ENCODE measurements at places on chromosomes 2 and 18.

- peak; percentile 14 for DNase-seq
These were observed 507.9 kb upstream of the CDH2 start for GRCh38 chr18:28684746-28685355.

DNA sequence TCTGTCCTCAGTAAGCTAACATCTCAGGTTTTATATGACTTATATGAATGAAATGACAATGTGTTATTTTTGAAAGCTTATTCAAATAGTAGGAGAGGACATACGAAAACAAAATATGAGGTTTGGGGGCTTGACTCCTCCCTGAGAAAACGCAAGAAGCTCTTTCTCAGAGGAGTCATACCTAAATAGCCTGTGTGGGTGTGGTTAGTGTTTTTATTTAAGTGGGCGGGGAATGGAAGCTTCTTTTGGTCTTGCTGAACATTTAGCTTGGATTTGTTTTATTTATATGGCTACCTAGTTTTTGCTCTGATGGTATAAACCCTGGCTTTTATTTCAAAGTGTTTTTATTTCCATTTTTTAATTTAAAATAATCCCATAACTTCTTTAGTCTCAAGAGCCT, 72.1 kb upstream of the DSG1 start:
- no peak for DNase-seq

GRCh38 chr18:62844850-62845643, 129.7 kb downstream of the PHLPP1 start:
- DNase-seq, result no peak

DNA sequence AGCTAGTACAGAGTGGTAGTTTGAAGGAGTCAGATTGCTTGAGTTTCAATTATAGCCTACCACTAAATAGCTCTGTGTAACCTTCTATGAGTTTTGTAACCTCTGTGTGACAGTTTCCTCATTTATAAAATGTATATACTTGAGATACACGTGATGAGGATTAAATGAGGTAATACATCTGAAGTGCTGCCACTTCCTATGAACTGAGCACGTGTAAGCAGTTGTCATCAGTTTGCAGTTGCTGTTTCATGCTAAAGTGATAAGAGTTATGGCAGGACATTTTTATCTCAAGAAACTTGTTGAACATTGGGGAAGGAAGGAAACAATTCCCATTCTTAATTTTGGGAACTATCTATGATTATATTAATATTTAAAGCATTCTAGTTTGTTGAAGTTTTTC, 38.5 kb downstream of the CARF start:
- DNase-seq, result peak; percentile 22

DNA sequence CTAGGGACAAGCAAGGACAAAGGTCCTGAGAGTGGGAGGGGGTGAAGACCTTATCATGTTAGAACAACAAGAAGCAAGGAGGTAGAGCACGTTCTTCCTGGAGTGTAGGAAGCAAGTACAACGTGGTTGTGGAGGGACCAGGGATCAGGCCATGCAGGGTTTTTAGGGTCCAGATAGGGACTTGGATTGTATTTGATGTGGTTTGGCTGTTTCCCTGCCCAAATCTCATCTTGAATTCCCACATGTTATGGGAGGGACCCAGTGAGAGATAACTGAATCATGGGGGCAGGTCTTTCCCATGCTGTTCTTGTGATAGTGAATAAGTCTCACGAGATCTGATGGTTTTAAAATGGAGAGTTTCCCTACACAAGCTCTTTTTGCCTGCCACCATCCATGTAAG, 53.2 kb downstream of the ICA1L start:
- DNase-seq, result no peak

GRCh38 chr2:226561962-226562361, 237.7 kb downstream of the IRS1 start:
- DNase-seq, result no peak

DNA sequence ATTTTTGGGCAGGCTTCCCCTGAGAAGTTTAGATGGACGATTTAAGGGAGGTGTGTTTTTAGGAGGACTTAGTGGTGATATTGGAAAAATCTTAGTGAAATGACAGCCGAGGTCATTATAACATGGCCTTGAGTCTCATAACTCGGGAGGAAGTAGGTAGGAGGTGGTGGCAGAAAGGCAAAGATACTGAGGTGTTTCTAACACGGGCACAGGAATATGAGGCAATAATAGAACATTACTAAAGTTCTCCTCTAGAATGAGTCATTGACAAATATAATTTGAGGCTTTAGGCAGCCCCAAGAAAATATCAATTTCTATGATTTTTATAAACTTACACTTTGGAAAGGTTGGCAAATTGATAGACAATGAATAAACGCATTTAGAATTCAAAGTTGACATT, 146.1 kb upstream of the ZEB2 start:
- no peak for DNase-seq

DNA sequence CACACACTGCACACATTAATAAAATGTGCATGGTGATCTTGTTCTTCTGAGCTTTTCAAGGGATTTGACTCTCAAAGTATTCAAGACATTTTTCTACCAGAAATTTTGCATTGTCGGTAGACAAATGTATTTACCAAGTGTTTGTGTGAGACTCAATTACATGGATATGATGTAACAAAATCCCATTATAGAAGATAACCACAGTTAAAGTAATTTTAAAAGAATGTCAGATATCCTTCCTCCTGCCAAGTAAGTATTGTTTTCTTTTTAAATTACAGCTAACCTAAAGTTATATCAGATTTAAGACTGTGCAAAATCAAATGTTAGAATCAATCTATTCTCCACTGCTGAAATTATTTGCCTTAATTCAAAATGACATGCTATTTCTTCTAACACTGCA, 1344.5 kb upstream of the CHAC2 start:
- DNase-seq, result no peak

- no peak for DNase-seq
These were observed 32.4 kb upstream of the TMEM131 start for GRCh38 chr2:98028101-98028561.

DNA sequence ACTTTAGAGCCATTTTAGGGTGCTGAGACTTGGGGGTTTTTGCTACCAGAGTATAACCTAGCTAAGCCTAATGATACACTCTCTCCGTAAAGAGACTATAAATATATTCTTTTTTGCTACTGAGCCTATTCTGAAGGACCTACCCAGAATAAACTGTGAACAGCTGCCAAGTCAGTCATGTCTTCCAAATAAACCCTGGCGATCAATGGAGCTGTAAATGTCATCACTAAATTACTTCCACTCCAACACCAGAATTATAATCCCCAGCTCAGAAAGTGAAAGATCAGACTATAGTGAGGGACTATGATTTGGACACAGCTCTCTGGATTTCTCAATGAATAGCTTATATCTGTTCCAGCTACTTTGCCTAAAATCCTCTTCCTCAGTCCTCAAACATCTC, 178.9 kb downstream of the METTL4 start:
- no peak for DNase-seq

DNA sequence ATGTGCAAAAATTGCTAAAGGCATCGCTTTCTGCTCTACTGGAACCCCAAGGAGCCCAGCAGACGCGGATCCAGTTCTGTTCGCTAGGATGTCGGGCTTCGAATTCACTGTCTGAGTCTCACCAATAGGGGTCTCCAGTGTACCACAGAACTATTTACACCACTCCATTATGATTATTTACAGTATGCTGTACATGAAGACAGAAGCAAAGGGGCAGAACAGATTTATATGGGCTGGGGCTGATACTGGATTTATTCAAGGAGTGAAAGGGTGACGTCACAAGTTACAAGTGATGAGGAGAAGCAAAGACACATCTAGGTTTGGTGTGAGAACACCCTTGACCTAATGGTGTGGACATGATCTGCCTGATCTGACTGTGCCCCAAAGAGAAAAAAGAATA, 185.3 kb upstream of the ATP5MC3 start:
- DNase-seq, result peak; percentile 54

- DNase-seq, result no peak
These were observed 528 bp upstream of the PCGF1 start for GRCh38 chr2:74507926-74508520.

- DNase-seq, result no peak
These were observed 767.7 kb upstream of the GCFC2 start for GRCh38 chr2:76478266-76479035.

GRCh38 chr2:61727746-61728145, 126.1 kb downstream of the FAM161A start:
- DNase-seq, result no peak

- DNase-seq, result no peak
These were observed 142.1 kb downstream of the ARHGAP28 start for GRCh38 chr18:6871566-6871965.

DNA sequence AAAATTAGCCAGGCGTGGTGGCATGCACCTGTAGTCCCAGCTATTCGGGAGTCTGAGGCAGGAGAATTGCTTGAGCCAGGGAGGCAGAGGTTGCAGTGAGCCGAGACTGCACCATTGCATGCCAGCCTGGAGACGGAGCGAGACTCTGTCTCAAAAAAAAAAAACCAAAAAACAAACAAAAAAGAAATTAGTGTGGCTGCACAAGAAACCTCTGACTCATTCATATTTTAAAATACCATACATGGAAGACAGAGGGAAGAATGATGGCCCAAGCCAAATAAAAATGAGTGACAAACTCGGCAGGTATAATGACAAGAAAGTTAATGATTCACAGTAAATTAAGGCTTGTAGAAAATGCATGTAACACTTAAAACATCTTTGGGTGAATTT, 875.8 kb downstream of the EPHA4 start:
- DNase-seq, result no peak

GRCh38 chr2:6827566-6828298, 38.0 kb downstream of the CMPK2 start:
- no peak for DNase-seq

DNA sequence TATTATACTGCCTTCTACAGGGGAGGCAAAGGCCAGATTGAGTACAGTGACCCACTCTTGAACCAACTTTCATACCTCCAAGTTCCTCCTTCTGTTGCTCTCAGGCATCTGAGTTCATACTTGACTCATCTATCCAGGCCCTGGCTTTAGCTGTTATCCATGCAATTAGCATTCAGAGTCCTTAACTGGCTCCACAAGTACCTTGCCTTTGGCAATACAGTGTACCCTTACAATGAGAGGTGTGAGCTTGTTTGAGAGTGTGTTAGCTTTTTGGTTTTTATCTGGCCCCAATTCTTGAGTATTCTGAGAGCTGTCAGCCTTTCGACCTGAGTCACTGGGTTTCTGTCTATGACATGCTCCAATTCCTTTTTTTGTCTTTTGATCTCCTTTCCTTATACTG, 60.2 kb downstream of the EHD3 start:
- no peak for DNase-seq

DNA sequence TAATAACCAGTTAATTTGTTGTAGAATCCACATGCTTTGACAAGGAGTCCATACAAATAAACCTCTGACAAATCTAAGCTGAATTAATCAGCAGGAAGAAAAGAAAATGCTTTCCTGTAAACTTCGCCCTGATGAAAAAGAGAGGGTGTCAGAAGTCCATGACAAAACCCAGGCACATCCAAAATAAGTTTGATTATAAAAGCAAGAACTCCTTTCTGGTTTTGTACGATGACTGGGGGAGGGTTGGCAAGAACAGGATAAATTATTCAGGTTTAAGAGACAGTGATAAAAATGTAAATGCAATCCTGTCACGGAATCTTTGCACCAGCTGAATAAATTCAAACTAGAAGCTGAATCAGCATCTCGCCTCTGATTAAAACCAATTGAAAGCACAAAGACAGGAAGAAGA, 469.2 kb upstream of the TNP1 start:
- DNase-seq, result no peak

DNA sequence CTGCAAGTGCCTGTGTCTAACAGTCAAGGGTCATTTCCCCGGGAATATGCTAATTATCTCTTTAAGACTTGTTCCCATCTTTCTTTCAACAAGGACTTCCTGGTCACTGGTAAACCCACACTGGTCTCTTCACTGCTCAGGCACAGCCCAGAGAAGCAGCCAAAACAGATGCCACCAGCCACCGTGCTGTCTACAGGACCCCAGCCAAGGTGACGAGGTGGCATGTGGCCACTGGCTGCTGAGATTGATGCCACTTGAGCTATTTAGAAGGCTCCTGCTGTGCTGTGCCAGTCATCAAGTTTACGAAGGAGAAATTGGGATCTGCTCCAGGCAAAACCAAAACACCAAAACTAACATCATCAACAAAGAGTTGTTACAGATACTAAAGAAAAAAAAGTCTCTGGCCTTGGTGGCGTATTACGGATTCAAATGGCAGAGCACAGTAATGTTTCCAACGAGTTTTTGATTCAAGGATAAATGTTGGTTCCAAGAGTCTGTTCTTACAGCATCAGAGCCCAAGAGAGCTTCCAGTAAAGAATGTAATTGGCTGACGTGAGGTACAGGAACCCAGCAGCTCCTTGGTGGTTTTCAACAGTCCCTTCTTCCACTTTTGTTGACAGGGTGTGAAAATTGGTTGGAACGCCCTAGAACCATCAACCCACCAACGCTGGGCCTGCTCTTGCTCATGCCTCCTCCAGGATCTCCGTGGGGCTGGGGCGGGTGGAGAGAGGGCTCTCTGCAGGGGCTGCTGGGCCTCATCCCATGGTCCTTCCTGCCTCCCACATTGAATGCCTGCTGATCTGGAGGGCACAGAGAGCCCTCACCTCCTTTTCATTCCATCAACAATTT, 63.7 kb upstream of the ZCCHC2 start:
- DNase-seq, result no peak

DNA sequence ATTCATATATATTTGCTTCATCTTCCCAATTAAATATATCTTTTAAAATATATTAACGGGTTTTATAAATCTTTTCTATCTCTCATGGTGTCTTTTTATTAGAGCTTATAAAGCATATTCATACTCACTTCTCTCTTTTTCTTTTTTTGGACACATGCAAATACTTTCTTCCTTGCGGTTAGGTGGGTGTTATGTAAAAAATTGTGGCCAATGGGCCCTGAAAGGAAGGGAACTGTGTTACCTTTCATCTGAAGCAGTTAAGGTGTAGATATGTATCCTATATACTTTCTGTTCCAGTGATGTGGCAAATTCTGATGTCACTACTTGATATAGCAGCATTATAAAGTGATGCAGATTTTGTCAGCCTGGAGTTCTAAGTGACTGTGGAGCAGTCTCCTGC, 714.5 kb downstream of the PLCL1 start:
- no peak for DNase-seq

DNA sequence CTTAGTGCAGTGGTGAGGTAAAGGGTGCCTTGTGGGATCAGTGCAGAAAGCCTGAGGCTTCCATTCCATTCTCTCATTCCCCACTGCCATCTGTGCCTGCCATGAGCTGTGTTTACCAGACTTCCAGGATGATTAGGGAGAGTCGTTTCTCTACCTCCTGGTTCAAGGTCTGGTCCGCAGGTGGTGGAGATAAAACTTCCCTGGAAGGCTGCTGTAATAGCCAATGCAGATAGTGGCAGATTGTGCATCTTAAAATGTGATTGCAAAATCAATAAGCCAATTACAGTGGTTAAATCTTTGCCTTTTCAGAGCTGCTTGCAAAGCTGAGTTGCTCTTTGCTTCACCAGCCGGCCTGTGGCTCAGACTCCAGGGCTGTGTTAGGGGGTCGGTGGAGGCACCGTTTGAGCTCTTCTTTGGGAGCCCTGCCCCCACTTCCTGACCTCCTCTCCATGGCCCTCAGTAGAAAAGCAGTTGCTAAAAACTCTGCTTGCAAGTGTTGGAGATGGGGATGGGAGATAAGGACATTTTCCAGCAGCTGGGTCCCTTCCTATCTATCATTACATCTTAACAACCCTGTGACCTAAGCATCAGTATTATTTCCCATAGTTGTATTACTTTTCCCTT, 95.2 kb upstream of the HS6ST1 start:
- no peak for DNase-seq

All from H4 (cell line).